Kidney glomerular epithelial cell (primary cell): ENCODE measurements at places on chromosomes 7 and 10.

- DNase-seq = no peak
Measured at GRCh38 chr7:75823198-75823910, 9.7 kb upstream of the CCL24 start.

DNA sequence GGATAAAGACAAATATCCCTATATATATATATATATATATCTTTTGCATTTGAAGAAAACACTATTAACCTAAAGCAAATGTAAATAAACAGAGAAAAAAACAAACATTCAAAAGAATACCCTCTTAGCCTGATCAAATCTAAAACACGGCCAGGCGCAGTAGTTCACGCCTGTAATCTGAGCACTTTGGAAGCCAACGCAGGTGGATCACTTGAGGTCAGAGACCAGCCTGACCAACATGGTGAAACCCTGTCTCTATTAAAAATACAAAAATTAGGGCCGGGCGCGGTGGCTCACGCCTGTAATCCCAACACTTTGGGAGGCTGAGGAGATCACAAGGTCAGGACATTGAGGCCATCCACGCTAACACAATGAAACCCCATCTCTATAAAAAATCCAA lies 9.2 kb downstream of the ANXA7 start:
- no peak for DNase-seq

DNA sequence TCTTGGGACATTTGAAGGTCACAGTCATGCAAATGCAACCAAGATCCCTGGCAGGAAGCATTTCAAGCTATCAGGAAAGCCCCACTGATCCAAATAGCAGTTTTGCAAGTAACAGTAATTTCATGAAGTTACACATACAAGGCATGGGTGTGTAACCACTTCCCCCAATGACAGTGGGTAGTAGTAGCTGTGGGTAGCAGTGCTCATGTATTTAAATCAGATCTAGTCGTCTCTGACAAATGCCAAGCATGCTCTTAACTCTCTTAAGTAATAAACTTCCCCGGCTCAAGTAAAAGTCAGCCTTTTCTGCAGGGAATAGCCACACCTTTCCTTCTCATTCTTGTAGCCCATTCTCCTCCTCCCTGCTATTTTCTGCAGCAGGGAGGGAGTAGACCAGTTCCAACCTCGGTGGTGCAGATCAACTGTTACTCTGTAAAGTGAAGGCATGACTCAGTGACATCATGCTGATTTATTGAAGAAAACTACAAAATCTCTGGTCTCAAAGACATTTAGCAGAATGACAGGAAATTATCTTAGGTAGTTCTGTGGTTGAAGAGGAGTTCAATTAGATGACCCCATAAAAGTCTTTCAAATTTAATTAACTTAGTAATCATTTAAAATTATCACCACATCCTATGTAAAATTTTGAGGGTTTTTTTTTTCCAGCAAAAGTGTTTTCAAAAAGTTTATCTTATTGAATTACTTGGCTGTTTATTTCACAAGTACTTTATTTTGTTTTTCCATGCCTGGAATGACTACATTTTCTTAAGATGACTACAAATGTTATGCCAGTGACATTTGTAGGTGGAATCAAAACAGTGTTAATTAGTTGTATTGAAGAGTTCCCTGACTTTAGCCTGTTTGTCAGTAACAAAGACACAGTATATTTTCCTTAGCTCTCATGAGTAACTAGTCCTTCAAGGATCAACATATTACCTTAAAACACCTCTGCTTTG lies 568.3 kb downstream of the INHBA start:
- peak; percentile 76 for DNase-seq

DNA sequence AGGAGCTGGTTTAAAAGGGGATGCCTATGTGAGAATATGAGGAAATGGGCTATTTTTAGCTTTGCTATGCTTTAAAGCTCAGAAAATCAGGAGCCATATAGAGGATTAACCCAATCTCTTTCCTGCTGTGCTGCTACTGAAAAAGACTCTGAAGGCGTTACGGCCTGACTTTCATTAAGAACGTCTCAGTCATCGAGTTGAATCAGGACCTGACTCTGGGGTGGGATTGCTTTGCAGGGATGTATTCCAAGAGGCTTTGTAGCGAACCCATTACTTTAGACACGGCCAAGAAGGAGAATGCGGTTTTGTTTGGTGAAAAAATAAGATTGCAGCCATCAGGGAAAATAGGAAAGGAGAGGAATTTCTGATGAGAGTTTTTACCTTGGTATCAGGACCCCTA lies 426.9 kb downstream of the CCSER2 start:
- DNase-seq = no peak

DNA sequence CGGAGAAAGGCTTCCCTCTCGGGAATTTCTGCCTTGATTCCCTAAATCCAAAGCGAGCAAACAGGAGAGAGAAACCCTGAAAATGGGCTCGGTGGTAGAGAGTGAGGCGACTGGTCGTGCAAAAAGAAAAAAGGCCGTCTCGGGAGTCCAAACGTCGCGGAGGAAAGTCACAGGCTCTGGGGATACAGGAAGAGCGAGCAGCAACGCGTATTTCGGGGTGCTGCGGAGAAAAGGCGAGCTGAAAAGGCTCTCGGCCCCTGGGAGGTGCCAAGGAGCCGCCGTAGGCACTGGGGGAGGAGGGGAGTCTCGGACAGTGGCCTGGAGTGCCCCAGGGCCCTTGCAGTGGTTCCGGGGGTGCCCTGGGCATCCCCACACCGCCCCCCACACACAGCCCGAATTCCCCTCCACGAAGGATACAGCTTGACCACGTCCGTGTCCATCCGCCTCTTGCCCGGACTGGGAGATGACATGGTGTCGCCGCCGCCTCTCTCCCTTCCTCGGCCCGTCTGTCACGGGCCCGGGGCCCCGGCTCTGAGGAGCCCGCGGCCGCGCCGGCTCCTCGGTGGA lies 591 bp downstream of the UBE2H start:
- no peak for DNase-seq

- no peak for DNase-seq
Measured at GRCh38 chr7:4873071-4873944, 10.2 kb downstream of the RADIL start.

- DNase-seq = no peak
Measured at GRCh38 chr7:4212376-4212775, 469.7 kb upstream of the FOXK1 start.

DNA sequence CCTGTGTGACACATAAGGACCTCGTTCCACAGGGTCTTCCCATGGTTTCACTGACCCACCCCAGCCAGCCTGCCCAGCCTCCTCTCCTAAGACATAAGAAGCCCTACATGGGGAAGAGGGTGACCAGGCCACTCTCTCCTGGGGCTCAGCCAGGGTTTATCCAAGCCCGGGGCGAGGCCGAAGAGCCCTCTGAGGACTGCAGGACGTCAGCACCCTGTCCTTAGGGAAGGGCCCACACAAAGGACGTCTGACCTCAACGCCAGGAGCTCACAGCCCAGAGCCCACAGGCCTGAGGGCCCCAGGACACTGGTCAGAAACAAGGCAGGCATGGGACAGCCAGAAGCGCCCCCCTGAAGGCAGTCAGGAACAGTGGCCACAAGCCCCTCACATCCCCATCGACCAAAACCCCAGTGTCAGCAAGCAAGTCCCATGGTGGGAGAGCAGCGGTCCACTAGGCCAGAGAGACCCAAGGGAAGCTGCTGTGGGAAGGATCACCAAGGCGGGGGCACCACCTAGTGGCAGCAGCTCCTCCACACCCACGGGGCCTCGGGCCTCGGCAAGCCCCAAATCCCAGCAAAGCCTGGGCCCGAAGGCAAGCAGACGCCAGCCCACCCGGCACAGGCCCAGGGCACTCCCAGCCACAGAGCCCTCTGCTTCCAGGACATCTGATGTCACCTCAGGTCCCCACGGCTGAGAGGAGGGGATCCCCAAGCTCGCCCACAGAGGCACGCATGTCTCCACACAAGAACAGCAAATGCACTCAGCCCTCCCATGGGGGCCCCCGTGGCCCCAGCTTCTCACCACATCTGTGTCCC lies 23.4 kb downstream of the MAD1L1 start:
- peak; percentile 3 for DNase-seq

DNA sequence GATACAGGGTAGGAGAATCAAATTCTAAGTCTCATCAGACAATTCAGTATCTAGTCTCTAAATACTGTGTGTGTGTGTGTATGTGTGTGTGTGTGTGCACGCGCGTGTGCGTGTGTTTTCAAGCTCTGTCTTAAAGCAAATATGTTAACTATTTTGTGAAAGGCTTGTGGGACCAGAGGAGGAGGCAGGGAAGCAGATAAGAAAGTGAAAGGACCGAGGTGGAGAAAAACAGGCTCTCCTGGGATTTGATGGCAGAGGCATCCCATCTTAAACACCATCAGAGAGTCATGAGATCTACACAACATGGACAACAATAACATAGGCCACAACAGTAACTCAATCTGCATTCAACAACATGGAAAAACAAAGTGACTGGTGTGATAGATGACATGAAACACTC lies 67.1 kb downstream of the PIP4K2A start:
- no peak for DNase-seq

GRCh38 chr7:11252705-11253272 lies 279.1 kb downstream of the PHF14 start:
- DNase-seq = no peak

- DNase-seq = peak; percentile 52
Measured at GRCh38 chr7:54773472-54774399, 14.7 kb upstream of the SEC61G start.

DNA sequence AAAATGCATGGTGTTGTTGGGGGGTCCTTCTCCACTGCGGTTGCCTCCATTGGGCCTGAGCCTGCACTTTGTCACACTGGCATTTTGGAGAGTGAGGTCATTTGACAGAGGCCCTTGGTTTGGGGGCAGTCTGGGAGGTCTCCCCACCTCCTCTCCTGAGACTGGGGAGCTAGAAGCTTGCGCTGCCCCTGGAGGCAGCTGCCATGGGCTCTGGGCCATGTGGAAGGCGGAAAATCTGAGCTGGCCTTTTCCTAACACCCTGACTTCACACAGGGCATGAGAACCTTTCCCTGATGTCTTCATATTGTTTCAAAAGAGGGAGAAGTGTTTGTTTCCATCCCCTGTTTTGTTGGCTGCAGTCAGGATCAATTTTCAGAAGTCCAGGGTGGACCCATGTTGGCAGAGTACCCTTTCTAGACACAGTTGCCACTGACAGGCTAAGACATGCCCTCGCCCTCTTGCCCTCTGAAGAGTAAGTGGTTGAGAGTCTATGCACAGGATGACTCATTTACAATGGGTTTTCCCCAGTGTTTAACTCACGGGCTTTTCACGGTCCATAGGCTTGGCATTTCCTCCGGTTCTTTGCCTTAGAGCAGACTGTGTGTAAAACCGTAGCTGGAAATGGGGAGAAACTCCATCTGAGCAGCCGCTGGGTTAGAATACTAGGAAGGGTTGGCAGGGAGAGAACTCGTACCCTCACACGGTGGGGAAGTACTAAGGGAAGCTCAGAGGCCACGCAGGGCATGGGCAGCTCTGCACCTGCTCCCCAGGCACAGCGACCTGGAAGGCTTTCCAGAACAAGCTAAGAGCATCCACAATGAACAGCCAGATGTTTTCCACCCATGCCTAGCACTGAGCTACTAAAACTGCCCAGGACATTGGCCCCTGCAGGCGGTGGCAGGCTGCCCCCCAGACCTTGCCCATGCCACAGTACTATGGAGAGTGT lies 655.0 kb downstream of the SDK1 start:
- DNase-seq = peak; percentile 76

- DNase-seq = no peak
Measured at GRCh38 chr10:75334720-75335119, 66.8 kb downstream of the ZNF503 start.

- DNase-seq = no peak
Measured at GRCh38 chr7:134714470-134715205, 64.8 kb upstream of the CALD1 start.

- no peak for DNase-seq
Measured at GRCh38 chr7:29149036-29149435, 2.7 kb upstream of the CPVL start.

DNA sequence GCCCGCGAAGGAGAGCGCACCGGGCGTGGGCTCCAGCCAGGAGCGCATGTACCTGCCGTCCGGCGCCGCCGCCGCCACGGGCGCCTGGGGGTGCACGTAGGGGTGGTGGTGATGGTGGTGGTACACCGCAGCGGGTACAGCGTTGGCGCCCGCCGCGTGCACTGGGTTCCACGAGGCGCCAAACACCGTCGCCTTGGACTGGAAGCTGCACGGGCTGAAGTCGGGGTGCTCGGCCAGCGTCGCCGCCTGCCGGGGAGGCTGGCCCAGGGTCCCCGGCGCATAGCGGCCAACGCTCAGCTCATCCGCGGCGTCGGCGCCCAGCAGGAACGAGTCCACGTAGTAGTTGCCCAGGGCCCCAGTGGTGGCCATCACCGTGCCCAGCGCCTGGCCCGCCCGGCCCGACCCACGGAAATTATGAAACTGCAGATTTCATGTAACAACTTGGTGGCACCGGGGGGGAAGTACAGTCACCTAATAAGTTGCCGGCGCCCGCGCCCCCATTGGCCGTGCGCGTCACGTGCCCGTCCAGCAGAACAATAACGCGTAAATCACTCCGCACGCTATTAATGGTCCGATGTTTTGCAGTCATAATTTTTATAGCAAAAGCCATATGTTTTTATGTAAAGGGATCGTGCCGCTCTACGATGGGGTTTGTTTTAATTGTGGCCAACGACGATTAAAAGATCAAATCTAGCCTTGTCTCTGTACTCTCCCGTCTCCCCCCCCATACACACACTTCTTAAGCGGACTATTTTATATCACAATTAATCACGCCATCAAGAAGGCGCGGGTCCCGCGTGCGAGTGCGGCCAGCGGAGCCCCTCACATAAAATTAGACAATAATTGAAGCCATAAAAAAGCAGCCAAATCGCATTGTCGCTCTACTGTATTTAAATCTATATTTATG lies at the start of gene HOXA9:
Gene HOXA9 (minus strand): TSS at position 449 of the 907 bp plus-strand sequence. CDS start 80 bp downstream, at position 369.
- no peak for DNase-seq

- no peak for DNase-seq
Measured at GRCh38 chr7:101608772-101609713, 20.1 kb downstream of the MYL10 start.

GRCh38 chr7:76201732-76202665 lies at the start of gene SRRM3:
Gene SRRM3 (plus strand): TSS chr7:76201896. CDS start chr7:76235067, 33,171 bp downstream.
- DNase-seq = peak; percentile 48

- DNase-seq = no peak
Measured at GRCh38 chr7:157032644-157033482, 22.4 kb upstream of the MNX1 start.

- DNase-seq = peak; percentile 69
Measured at GRCh38 chr10:95363303-95363912, 72.6 kb upstream of the PDLIM1 start.

DNA sequence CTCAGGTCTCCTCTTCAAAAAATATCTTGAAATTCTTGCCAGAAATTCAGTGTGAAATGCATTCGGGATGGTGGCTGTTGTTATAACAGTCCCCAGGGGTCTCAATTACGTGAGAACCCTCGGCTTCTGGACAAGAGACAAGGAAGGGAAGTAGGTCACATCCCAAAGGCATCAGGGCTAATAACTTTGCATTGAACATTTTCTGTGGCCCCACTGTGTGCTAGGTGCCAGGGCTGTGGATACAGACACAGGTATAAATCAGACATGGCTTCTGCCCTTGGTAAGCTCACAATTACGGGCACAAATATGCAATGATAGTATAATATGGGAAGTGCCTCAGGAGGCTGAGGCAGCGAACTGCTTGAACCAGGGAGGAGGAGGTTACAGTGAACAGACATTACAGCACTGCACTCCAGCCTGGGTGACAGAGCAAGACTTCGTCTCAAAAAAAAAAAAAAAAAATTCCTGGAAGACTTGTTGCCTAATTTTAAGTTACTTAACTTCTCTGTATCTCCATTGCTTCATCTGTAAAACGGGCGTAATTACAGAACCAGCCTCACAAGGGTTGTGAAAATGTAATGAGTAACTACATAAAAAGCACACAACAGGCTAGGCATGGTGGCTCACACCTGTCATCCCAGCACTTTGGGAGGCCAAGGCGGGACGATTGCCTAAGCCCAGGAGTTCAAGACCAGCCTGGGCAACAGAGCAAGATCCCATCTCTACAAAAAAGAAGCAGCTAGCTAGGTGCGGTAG lies 2.5 kb upstream of the RHBDD2 start:
- no peak for DNase-seq
